ENCODE measurements at places on chromosomes 11 and 22.
A peak's percentile ranks its signal among the peaks of the same experiment; 100 is the strongest.

- no peak for DNase-seq
These were observed 1007.0 kb downstream of the BRD1 start for GRCh38 chr22:48820481-48821345.

DNA sequence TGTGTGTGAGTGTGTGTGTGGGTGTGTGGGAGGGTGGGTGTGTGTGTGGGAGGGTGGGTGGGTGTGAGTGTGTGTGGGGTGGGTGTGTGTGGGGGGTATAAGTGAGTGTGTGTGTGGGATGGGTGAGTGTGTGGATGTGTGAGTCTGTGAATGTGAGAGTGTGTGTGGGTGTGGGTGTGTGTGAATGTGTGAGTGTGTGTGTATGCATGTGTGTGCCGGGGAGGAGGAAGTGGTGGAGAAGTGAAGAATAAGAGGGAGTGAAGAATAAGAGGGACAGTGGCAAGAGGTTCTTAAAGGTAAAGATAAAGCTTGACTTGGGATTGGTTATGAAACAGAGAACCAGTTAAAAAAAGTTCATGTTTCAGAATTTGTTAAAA is 54.0 kb downstream of the PRR5L start:
- no peak for DNase-seq

- DNase-seq = no peak
These were observed 203.8 kb downstream of the CASP12 start for GRCh38 chr11:104694259-104695064.

DNA sequence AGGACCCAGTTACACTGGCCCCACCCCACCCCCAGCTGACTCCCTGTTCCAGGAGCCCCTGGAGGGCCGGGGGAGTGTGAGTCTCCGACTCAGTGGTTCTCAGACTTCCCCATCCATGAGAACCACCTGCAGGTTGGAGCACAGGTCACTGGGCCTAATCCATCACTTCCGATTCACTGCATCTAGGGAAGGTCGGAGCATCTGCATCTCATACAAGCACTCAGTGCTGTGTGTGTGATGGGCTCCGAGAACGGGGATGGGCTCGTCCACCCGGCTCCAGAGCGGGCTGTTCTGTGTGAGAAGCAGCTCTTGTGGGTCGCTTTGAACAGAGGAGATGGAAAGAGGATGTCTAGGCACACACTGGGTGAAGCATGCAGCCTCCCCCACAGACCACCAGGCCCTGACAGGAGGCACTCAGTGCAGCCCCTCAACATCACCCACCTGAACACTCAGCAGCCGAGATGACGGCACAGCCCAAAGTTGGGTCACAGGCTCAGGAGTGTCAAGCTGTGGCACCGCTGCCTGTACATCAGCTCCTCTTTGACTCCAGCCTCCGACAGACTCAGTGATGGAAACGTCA is 541.4 kb downstream of the BRD1 start:
- DNase-seq = no peak

- DNase-seq = no peak
These were observed 873 bp downstream of the NCAPH2 start for GRCh38 chr22:50508897-50509296.

DNA sequence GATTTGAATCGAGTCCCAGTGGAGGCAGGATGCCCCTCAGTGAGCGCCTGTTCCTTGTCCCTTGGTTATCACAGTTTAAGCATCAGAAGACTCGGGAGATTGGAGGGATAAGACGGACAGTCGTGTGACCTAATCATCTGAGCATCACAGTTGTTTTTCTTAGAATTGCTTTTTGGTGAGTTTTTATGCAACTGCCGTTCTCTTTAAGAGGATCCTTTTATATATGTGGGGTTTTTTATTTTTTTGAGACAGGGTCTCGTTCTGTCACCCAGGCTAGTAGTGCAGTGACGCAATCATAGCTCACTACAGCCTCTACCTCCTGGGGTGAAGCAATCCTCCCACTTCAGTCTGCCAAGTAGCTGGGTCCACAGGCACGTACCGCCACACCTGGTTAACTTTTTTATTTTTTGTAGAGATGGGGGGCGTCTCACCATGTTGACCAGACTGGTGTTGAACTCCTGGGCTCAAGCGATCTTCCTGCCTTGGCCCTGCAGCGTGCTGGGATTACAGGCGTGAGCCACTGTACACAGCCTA is 16.5 kb downstream of the NUP50 start:
- DNase-seq = no peak

DNA sequence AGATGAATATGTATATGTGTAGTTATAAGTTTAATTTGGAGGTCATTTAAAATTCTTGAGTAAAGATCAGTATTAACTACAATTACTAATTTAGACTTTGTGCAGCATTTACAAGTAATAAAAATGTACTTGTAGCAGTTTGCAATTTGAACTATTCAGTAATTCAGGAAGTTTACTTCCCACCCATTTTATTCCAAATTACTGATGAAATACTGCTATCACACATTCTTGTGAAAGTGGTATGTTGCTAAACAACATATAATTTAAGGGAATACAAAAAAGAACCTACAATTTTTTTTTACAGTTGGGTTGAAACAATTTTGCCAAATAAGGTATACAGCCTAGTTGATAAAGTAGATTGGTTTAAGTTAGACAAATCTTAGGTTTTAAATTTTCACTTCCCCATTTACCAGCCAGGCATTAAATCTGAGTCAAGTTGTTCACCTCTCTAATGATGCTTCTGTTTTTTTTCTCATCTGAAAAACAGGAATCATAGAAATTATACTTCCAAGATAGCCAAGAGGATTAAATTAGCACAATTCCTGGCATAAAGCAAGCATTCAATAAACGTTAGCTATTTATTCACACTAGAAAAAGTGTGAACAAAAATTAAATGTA is 45.3 kb downstream of the ZBTB44 start:
- DNase-seq = no peak

- DNase-seq = no peak
These were observed 9.4 kb downstream of the HIPK3 start for GRCh38 chr11:33266393-33267215.

GRCh38 chr22:33470456-33470855 is 412.3 kb upstream of the SYN3 start:
- DNase-seq = no peak

DNA sequence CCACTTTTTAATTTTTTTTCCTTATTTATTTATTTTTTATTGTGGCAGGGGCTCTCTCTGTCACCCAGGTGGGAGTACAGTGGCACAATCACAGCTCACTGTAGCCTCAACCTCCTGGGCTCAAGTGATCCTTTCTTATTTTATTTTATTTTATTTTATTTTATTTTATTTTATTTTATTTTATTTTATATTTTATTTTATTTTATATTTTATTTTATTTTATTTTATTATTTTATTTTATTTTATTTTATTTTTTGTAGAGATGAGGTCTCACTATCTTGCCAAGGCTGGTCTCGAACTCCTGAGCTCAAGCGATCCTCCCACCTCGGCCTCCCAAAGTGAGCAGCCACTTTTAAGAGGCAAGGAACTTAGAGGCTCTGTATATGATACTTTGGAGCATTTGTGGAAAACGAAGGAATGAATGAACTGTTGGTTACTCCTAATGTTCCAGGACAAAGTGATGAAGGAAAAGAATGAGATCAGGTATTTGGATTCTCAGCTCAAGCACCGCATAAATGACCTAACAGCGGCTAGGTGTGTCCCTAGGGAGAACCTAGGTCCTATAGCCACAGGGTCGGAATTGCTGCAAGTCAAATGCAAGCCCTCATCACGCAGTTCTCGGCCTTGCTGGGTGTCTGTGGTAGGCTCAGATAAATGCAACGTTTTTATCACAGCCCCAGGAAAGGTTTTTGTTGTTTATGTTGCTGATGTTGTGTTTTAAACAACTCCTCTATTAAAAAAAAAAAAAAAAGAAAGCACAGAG is 36.5 kb downstream of the ASCL2 start:
- DNase-seq = no peak

- DNase-seq = no peak
These were observed 4.3 kb upstream of the ATP5MGL start for GRCh38 chr22:42644422-42645340.

- no peak for DNase-seq
These were observed at the start of gene TNNT3 for GRCh38 chr11:1919391-1920127. TSS of gene TNNT3 (plus strand) at chr11:1919703. CDS start at chr11:1922875, 3,172 bp downstream.

DNA sequence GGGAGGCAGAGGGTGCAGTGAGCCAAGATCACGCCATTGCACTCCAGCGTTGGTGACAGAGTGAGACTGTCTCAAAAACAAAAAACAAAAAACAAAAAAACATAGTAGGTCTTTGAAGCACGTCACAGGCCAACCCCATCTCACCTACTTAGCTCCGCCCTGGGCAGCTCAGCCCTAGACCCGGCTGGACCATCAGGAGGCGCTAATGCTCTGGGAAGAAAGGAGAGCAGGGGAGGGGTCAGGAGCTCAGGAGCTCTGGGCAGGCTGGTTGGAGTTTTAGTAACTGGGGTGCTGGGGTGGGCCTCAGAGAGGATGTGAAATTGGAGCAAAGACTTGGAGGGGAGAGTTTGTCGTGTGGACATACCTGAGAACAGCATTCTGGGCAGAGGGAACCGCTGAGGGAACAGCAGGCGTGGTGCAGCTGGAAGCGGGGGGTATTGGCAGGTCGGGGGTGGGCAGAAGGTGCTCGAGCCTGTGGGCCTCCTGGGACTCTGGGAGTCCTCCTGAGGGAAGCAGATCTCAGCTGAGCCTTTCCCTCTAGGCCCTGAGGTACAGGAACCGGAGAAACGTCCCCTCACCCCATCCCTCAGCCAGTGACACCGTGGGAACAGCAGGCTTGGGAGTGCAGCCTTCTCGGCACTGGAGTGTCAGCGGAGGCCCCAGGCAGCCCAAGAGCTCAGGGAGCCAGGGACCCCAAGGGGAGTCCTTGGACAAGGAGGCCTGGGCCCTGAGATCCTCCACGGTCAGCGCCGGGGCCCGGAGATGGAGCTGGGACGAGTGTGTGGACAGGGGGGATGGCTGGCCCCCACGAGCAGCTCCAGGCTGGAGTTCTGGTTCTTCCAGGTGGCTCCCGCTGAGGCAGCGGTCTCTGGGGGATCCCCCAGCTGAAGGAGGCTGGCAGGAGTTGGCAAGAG is 2.2 kb upstream of the RPS6KA4 start:
- DNase-seq = peak; percentile 32

GRCh38 chr11:78429660-78430059 is 12.0 kb upstream of the GAB2 start:
- no peak for DNase-seq

GRCh38 chr22:20028855-20029549 is 8.1 kb downstream of the TANGO2 start:
- no peak for DNase-seq

- DNase-seq = peak; percentile 91
These were observed 30.0 kb upstream of the SEZ6L start for GRCh38 chr22:26139310-26139709.

DNA sequence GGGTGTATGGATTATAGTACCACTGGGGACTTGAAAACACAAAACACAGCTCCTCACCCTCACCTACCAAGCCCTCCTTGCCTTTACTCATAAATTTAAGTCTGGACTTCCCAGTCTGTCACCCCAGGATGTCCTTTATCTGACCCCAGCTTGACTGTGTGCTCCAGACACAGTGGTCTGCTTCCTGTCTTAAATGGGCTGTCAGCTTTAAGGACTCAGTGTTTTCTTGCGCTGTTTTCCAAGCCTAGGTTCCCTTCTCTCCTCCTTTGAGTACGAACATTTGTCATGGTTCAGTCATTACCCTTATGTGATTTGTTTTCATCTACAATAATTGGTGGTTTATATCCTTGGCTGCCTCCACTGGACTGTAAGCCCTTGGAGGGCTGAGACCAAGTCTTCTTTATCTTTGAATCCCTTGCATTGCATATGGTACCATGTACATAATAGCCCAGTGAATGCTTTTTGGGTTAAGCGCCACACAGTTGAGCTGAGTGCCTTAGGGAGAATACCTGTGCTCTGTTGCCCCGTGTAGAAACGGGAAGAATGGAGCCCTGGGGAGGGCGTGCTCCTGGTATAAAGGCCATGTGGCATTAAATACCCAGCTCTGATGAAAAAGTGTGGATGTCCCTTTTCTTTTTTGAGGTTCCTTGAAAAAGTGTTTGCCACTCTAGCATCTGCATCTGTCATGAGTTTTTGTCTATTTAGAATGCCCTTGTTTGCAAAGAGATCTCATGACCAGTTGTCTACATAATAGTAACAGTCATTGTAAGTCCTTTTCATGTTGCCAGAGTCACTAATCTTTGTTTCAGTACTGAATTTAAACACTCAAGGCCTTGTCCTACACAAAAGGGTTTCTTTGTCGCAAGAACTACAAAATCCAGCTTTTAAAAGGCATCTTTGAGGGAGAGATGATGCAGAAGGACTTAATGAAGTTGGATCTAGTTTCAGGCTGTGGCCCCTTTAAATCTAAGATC is 14.0 kb downstream of the PANX1 start:
- DNase-seq = no peak

- DNase-seq = no peak
These were observed 17.3 kb upstream of the PLET1 start for GRCh38 chr11:112277941-112278340.

DNA sequence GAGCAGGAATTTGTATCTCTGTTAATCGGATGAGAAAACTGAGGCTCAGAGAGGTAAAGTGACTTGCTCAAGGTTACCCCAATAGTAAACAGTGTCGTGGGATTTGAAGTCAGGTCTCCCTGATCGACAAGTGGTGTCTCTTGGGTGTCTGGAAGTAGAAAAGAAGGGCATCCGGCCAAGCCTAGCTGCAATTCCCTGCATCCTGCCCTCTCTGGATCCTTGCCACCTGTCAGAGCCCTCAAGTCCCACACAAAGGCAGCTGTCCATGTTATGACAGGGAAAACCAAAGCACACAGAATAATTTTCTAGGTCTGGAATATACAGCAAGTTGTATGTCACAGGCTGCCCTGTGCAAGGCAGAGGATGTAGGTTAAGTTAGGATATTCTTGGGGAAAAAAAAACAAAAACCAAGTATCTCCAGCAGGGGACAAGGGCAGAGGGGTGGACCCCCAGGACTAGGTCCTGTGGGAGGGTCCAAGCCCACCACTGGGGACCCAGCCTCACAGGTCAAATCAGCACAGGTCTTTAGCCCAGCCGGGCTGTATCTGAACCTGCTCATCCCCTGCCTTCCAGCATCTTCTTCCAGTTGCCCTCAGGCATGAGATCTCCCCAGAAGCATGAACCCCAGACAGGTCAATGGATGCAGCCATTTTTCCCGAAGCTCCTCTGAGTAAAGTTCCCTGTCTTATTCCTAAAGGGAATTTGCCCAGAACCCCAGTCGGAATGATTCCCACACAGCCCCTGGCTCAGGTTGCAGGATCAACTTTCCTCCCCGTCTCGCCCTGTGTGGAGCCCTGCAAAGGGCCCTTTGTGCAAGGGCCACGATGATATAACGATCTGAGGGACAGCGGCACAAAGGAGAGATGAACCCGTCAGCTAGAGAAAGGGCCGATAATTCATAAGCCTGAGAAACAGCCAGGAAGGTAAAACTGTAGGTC is 15.0 kb downstream of the USH1C start:
- DNase-seq = peak; percentile 93

- no peak for DNase-seq
These were observed 49.1 kb downstream of the ARHGAP8 start for GRCh38 chr22:44801476-44801875.

DNA sequence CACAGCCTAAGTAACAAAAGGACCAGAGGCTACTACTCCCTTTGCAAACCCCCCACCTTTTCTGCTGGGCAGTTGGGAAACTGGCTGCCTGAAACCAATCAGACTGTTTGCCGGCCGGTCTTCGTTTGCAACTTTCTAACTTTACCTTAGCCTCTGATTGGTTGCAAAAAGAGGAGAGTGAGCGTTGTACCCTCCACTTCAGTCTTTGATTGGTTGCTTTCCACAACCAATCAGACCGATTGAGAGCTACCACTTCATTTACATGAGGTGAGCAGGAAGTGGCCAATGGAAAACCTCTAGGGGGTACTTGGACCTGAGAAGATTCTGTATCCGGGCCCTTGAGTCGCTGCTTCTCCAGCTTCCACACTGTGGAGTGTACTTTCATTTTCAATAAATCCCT is 18.8 kb upstream of the CLNS1A start:
- no peak for DNase-seq

Measured in NCI-H1092 treated with DMSO at 0.1 percent for 48 hours (cell line).